ENCODE measurements at places on chromosomes 7 and 10. TPM values are rescaled to one million over a fixed set of nuclear protein-coding genes. Genes with fewer than 3 reads are reported as not detected.

The DENND10 gene
- 54.3 TPM for total RNA-seq

The PYROXD2 gene
- 5.0 TPM for total RNA-seq

The ATP5MK gene
- total RNA-seq, result 145 TPM

The CHN2 gene
- total RNA-seq, result 25.5 TPM

The CFAP43 gene
- 1.6 TPM for total RNA-seq

The GLI3 gene
- total RNA-seq, result 1.8 TPM

The GIMAP1 gene
- not detected for total RNA-seq
